LNCaP clone FGC (cell line): ENCODE measurements at places on chromosomes 1 and 21.
A peak's percentile ranks its signal among the peaks of the same experiment; 100 is the strongest.

- peak; percentile 57 for DNase-seq
Measured at GRCh38 chr21:36499578-36500471, 19.9 kb upstream of the CLDN14 start.

DNA sequence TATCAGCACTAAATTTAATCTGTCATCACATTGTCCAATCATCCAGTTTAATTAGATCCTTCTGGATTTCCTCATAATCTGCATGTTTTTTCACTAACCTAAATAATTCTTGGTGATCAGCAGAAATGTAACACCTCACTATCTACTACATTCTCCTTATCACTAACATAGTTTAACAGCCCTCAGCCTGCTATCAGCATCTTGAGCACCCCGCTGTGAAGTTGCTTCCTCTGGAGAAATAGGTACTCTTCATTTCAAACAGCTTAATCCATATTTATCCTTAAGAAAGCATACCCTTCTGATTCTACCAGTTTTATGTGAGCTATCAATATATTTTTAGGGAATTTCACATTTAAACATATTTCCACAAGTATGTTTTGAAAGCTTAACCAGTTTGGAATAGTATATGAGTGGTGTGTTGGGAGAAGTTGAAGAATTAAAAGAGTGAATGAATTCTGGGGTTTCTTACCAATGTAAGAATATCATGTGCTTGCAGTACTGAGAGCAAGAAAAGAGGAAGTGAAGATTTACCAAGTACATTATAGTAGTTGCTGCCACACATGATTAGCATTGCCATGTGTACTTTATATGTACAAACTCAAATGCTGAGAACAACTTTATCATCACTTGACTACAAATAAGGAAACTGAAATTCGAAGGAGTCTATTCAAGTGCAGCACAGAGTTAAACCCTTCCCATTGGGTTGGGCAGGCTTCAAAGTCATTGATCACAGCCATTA, 771.1 kb upstream of the ADGRL4 start:
- DNase-seq: no peak

GRCh38 chr1:155466617-155466972, 96.0 kb downstream of the ASH1L start:
- DNase-seq: no peak

GRCh38 chr1:15219280-15220023, 27.6 kb upstream of the FHAD1 start:
- no peak for DNase-seq

GRCh38 chr1:229563701-229564100, 5.2 kb upstream of the ABCB10 start:
- no peak for DNase-seq

GRCh38 chr1:181777812-181778211, 283.7 kb downstream of the ZNF648 start:
- no peak for DNase-seq

DNA sequence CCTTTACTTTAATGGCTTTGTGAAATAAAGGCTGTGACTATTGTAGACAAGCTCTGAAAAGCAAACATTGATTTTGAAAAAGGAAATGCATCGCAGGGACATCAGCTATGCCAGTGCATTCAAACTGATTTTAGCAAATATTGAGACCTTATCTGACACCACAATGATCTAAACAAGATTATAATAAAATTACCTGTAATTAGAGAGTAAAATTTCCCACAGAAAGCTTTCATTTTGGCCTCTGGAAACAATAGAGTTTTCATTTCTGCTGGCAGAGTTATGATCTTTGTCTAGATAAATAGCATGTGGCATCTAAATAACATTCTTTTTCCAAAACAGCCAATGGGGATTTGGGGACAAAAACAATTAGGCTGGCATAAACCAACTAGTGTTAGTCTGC, 650.4 kb upstream of the PRMT6 start:
- no peak for DNase-seq

DNA sequence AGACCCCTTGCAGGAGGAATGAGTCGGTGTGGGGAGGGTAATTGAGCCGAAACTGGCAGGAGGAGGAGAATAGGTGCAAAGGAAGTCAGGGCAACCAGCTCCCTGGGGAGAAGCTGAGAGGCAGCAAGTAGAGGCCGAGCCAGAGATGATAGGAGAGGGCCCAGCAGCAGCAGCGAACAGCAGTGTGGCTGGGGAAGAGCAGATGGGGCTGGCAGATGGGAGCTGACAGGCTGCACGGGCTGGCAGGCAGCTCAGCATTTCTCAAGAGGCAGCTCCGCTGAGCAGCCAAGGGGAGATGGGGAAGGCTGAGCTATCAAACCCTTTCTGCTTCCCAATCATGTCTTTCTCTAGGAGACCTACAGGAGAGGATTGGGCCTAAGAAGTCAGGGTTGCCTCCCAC, 158.2 kb downstream of the TRIM33 start:
- no peak for DNase-seq

GRCh38 chr1:19936061-19936750, 12.8 kb upstream of the PLA2G2E start:
- no peak for DNase-seq

DNA sequence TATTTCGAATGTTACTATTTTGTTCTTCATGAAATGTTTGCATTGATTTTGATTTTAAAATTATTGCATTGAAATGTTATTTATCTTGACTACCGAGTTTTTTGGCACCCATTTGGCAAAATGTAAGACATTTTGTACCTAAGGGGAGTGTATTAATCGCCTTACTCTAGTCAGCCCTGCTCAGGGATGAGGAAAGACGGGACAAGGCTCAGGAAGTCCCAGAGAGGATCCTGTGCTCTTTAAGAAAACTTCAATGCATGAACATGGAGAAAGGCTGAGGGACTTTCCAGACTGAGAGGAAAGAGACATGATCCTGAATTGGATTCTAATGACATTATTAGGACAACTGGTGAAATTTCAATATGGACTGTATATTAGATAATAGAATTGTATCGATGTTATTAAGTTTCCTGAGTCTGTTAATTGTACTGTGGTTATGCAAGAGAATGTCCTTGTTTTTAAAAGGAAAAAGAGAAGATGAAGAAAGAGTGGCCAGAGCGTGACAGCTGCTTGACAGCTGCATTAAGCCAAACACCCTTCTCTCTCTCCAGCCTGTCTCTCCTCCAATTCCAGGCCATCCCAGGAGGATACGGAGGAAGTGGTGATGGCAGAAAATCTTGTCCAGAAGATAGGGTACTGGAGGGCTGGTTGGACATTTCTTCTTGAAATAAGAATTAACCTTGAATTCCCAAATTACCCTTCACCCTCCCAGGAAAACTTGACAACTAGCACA, 66.0 kb downstream of the PLEKHA6 start:
- DNase-seq: no peak

DNA sequence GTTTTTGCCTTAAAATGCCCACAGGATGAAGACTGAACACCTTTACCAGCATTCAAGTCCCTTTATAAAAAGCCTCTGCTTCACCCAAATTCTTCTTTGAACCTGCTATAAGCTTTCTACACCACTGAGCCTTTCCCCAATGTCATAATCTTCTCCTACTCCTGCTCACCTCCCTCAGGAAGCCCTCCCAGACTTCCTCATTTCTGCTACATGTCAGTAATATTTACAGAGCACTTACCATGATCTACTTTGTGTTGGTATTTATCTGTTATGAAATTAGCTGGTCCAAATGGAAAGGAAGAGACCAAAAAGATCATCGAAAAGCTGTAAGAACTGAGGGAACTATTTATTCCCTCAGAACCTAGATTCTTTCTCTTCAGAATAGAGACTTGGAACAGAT, 8.5 kb downstream of the OVGP1 start:
- no peak for DNase-seq

DNA sequence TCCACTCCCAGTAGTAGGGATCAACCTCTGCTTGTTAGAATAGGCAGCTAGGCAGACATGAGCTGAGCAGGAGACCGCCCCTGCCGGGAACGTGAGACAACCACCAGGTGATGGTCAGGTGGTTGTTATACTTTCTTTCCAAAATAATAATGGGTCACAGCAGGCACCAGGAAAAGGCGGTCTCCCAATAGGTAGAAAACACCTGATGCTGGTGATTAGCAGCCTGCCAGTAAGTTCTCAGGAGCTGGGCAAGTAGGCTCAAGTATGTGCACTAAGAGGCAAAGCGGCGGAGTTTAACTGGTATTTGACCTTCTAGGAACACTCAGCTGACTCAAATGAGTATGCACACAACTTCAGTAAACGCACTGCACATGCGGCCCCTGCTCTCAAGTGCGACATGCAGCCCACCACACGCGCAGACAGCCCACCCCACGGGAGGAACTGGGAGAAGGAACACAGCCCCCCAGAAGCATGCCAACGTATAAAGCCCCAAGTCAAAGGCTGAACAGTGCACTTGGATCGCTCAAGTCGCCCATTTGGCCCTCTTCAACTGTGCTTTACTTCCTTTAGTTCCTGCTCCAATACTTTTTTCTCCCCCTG, 80.0 kb downstream of the DESI2 start:
- no peak for DNase-seq

- no peak for DNase-seq
Measured at GRCh38 chr1:185156288-185156853, 382 bp downstream of the TRMT1L start.
